NCI-H774 (cell line): ENCODE measurements at places on chromosomes 6 and 20.

DNA sequence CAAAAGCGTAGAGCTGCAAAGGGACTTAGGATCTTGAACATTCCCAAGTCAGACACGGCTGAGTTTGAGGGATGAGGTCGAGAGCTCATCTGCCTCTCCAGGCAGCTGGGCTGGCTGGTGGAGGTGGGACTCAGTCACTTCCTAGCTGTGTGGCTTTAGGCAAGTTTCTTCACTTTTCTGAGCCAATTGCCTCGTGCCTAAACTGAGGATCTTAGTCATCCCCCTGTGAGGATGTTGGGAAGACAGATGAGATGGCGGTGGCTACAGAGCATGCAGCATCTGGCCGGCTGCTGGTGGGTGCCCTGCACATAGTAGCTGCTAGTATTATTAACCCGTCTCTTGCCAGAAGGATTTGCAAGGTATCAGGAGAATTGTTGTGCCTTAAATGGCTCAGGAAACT is 27.5 kb downstream of the TFAP2C start:
- DNase-seq, result no peak

- DNase-seq, result no peak
These were observed 34.0 kb upstream of the PI16 start for GRCh38 chr6:36920546-36920945.

DNA sequence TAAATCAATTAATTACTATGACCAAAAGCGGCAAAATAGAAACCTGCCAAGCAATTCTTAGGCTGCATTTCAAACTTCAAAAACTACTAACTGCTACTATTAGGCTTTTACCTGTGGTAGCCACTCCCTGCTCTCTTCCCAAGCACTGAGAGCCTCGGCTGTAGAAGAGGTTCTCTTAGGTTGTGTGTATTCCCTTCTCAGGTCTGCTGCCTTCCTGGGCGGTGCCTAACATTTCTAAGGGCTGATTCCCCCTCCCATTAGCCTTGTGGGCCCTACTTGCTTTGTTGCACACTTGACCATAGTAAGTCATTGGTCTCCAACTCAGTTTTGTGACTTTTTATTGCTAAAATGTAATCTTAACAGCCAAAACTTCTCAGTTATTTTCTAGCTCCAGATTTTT is 146.1 kb upstream of the C6orf118 start:
- DNase-seq, result no peak

GRCh38 chr6:19332806-19333460 is 504.2 kb upstream of the ID4 start:
- no peak for DNase-seq

DNA sequence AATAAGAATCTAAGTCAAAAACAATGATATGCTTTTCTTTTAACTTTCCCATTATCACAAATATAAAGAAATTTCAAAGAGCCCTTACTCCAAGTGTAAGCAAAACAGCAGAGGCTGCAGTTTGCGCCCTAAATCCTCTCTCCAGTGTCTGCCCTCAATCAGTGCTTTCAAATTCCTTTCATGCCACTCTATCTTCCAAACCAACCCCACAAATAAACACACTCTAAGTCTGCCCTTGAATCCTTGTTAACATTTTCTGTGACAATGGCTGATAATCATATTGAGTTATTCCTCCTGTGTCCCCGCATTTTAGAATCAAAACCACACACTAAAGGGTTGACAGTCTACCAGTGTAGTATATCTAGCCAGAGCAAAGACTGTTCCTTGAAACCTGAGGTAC is 317.9 kb upstream of the MARCKS start:
- DNase-seq, result no peak

GRCh38 chr6:107879941-107880340 is 55.8 kb upstream of the SCML4 start:
- DNase-seq, result no peak

GRCh38 chr6:57255451-57256169 is 33.5 kb upstream of the RAB23 start:
- no peak for DNase-seq

GRCh38 chr20:44342248-44342647 is 5.4 kb downstream of the R3HDML start:
- DNase-seq, result no peak

GRCh38 chr6:106705156-106705555 is 75.8 kb downstream of the QRSL1 start:
- DNase-seq, result no peak

DNA sequence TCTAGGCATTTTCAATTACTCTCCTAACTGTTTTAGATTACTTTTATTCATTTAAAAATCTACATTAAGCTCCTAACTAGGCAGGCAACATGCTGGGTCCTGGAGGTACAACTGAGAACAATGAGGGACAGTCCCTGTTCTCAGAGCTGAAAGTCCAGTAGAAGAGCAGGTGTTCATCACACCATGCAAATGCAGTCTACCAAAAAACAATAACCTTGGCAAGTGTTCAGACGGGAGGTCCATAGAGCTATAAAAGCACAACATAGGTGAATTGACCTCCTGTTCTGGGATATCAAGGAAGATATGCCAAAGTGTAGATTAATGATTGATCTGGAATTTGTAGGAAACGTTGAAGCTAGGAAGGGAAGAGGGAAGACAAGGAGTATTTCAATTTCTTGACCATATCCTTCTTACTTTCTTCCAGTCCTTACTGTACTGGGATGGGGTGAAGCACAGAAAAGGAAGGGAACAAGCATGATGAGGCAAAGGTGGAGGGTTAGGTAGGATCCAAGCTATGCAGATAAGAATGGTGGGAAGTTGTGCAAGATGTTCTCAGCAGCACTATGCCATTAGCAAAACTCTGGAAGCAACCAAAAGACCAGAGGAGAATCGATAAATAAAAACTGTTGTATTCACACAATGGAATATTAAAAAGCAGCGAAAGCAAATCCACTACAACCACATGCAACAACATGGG is 485.7 kb upstream of the JARID2 start:
- DNase-seq, result no peak

- no peak for DNase-seq
These were observed 105.7 kb downstream of the CRYBG1 start for GRCh38 chr6:106466211-106466610.

GRCh38 chr6:129637340-129638054 is 72.5 kb downstream of the ARHGAP18 start:
- DNase-seq, result peak; percentile 41

GRCh38 chr6:82072751-82073150 is 174.8 kb downstream of the IBTK start:
- peak; percentile 53 for DNase-seq

DNA sequence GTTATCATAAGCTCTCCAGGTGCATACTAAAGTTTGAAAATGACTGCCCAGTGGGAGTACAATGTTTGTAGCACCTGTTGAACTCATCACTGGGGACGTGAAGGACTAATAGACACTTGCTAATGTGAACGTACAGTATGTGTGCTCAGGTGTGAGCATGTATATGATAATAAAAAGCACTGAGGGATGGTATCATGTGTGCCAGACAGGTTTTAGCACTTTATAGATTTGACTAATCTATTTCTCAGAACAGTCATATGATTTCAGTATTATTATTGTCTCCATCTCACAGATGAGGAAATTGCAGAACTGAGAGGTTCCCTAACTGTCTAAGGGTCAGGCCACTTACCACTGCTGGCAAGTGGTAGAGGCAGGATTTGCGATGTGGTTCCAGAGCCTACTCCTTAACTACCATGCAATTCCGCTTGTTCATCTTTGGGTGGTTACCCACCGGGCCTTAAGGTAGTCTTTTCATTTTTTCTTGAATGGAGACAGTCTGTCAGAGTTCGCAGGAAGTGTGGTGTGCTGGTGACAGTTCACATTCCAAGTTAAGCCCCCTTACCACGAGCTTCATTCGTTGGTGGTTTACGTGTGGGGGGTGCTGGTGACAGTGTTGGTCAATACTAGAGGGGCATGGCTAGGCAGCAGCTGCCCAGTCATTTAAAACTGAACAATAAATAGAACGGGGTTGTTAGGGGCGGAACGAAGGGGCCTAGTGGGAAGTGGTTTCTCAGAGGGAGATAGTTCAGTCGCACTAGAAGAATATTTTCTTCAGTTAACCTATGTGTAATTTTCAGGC is 46.8 kb downstream of the RREB1 start:
- no peak for DNase-seq

DNA sequence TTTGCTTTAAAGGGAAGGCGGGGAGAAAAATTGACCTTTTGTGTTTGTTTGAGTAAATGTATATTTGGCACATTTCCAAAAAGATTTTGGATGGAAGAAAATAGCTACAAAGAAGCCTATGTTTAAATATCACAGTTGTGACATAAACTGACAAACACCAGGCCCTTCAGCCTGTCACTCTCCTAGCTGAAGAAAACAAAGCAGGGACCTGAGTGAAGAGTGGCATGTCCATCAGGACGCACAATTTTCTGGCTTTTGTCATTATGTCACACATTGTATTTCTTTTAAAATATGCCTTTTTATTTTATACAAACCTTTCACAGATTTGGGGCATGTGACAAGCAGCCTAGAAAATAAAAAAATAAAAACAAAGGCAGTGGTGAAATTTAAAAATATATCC is 241.2 kb downstream of the OGFRL1 start:
- no peak for DNase-seq

GRCh38 chr6:21772477-21772876 is 178.9 kb downstream of the SOX4 start:
- no peak for DNase-seq

DNA sequence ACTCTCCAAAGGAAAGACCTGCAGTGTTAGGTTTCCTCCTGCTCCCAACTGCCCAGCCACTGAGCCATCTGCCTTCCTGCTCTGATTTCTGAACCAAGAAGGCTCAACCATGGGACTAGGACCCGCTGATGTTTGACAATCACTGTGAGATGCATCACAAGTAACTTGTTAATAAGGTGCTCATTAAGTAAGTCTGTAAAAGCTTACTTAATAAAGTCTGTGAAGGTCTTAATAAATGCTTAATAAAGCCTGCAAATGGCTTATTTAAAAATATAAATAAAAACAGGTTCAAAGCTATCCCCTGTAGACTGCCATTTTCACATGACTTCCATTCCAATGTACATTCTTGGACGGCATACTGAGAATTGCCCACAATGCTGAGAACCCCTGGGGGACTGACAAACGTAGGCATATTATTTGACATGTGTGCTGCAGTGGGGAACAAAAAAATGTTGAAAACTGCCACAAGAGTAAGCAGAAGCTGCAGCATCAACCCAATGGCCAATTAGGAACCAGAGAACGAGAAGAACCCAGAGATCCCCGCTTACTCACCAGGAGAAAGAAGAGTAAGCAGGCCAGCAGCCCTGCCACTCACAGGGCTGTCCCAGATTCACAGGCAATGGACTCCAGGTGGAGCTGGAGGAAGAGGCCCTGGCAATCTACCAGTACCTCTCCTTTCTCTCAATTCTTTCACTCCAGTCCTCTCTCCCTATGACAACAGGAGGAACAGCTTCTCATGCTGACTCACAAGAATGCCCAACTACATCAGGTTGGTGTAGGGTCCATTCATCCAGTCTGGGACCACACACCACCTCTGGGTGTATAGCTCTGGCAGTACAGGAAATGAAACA is 19.5 kb downstream of the KIF13A start:
- DNase-seq, result no peak

GRCh38 chr20:45878076-45878761 is 2.8 kb upstream of the ZSWIM1 start:
- no peak for DNase-seq

DNA sequence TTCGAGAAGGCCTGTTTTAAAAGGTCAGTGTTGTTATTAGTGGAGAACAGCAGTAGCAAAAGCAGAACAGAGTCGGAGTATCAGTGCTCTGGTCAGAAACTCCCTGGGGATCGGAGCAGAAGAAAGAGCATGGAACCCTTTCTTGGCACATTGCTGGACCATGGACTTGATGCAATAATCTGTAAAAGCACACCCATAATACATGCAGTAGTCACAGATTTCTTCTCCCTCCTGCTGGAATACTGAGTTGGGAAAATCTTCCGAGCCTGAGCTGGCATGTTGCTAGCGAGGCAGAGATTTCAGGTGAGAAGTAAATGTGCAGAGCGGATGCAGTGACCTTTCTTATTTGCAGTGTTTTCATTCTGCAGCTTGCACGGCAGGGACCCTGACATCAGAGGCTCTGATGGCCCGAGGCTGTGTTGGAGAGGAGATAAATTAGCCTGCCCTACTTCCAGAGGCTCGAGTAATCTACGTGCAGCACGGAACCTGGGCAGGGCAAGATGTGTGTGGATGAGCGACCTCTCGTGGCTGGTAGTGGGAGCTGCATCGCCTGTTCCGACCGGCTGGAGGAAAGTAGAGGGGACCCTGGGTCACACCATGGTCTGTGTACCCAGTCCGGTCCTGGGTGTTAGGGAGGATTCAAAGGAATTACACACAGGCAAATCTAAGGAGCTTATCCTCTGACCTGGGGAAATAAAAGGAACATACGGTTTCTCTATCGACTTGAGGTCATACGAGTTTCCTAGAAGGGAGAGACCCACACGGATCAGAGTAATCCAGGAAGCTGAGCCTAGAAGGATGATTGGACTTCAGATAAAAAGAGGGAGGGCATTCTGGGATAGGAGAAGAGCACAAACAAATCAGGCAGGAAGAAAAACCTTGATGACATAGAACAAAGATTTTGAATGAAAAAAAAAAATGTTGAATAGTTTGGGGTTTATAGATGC is 137.0 kb upstream of the STMND1 start:
- DNase-seq, result peak; percentile 50

DNA sequence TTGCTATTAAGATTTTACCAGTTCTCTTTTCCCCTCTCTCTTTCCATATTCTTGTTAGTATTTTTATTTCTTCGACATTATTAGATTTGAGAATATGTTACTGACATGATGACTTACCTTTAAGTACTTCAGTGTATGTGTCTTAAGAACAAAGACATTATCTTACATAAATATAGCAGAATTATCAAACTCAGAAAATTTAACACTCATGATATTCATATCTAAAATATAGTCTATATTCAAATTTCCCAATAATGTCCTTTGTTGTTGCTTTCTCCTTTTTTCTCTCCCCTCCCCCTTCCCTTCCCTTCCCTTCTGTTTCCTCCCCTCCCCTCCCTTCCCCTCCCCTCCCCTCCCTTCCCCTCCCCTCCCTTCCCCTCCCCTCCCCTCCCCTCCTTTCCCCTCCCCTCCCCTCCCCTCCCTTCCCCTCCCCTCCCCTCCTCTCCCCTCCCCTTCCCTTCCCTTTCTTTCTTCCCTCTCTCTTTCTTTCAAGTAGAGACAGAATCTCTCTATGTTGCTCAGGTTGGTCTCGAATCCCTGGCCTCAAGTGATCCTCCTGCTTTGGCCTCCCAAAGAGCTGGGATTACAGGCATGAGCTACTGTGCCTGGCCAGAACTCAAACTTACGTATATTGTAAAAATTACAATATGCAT is 56.5 kb downstream of the RSPH3 start:
- DNase-seq, result no peak

DNA sequence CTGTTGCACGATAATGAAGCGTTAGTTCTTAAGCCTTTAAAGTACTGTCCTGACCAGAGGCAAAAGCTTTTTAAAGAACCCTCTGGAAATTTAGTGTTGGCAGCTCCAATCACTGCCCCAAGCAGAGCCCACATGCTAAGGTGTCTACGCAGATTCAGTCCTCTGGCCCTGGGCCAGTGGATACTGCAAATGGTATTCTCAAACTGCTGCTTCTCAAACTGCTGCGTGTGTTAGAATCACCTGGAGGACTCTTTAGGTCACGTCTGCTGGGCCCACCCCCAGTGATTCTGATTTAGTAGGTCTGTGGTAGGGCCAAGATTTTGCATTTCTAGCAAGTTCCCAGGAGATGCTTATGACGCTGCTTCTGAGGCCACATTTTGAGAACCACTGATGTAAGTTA is 96.0 kb upstream of the CCDC28A start:
- no peak for DNase-seq
